ENCODE measurements at places on chromosomes 5 and 9.

DNA sequence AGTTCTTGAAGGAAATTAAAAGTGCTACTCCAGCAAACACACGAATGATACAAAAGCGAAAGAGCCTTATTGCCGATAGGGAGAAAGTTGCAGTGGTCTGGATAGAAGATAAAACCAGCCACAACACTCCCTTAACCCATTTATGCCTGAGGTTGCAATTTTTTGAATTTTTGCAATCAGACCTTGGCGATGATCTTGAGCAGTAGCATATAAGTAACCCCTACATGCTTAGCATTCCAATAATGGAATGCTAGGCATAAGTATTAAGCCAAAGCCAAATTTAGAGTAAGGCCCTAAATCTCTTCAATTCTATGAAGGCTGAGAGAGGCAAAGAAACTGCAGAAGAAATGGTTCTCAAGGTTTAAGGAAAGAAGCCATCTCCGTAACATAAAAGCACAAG is 153.5 kb downstream of the SLC28A3 start:
- no peak for DNase-seq

- no peak for DNase-seq
Measured at GRCh38 chr9:108443741-108444140, 412.0 kb downstream of the ACTL7B start.

DNA sequence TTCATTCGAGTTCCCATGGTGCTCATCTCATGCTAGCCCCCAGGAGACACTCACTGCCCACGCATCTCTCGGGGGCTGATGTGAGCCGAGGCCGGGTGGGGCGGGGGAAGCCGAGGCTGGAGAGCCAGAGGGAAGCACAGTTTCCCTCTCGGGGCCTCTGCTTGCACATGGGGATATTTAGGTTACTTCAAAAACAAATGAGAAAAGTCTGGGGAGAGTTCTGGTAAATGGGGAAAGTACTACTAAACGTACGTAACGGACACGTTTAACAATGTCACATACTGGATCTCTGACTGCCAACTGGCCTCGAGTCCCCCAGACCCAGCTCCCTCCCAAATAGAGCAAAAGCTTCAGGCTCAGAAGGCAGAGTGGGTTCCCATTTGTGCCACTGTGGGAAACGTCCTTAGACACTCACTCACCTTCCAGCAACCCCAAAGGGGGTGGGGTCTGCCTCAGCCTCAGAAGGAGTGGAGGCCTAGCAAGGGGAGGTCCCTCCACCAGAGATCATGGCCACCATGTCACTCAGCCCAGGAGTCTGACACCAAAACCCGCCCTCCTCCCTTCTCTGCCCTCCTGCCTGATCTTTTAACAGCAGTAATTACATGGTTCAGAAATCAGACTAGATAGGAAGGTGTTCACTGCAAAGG is 33.8 kb upstream of the NTNG2 start:
- DNase-seq: no peak

GRCh38 chr5:143129910-143130612 is 273.4 kb downstream of the NR3C1 start:
- DNase-seq: no peak

GRCh38 chr9:30519756-30520155 is 1864.7 kb upstream of the ACO1 start:
- no peak for DNase-seq

GRCh38 chr5:10933121-10933520 is 172.1 kb upstream of the DAP start:
- no peak for DNase-seq

GRCh38 chr5:76809141-76809540 is 9.7 kb upstream of the F2RL1 start:
- DNase-seq: no peak

DNA sequence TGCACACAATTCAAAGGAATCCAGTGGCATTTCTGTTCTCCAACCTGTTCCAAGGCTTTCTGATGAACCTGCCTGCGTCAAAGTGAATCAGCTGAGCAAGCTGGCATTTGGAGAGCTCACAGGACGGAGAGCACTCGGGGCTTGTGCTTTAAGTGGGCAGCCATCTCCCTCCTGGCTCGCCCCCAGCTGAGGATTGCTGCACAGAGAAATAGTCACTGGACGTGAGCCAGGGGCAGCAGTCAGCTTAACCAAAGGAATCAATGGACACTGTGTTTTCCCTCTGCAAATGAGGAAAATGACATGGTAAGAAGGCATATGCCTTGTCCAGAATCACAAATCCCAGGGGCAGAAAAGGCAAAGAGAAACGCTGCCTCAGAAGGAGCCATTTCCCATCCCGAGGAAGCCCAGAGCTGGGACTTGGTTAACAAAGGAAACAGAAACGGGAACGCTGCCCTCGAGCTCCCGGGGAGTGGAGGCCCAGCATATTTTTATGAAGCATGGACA is 299.4 kb downstream of the ZSWIM6 start:
- no peak for DNase-seq

DNA sequence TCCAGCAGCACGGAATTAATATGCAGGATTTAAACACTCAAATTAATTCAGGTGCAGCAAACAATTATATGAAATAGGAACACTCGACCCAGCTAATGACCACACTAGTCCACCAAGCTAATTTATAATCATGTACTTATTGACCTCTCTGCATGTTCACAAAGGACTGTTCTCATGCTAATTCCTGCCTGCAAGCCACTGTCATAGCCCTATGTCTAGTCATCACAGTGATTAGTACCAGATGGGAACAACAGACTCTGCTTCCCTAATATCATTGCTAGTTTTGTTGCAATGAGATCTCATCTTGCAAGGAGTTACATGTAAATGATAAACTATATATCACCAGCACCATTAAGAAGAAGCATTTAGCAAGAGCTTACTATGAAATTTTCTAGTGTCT is 553.0 kb upstream of the GRAMD2B start:
- DNase-seq: no peak

DNA sequence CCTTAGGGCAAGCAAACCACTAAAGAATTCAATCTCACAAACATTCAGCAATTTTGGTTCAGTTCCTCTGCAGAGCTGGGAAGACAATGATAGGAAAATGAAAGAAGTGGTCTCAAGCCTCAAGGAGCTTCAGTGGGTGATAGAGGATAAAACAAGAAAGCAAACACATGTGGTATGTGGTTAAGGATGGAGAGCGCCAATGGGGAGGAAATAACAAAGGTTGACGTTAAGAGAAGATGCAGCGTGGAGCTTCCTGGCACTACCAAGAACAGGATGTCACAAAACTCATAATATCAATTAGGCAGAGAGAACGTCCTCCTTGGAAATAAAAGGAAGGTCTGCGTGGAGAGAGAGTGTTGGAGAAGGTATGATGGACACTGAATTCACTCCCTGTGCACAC is 411.4 kb upstream of the DAP start:
- no peak for DNase-seq

GRCh38 chr5:158716668-158717067 is 383.0 kb downstream of the EBF1 start:
- no peak for DNase-seq

DNA sequence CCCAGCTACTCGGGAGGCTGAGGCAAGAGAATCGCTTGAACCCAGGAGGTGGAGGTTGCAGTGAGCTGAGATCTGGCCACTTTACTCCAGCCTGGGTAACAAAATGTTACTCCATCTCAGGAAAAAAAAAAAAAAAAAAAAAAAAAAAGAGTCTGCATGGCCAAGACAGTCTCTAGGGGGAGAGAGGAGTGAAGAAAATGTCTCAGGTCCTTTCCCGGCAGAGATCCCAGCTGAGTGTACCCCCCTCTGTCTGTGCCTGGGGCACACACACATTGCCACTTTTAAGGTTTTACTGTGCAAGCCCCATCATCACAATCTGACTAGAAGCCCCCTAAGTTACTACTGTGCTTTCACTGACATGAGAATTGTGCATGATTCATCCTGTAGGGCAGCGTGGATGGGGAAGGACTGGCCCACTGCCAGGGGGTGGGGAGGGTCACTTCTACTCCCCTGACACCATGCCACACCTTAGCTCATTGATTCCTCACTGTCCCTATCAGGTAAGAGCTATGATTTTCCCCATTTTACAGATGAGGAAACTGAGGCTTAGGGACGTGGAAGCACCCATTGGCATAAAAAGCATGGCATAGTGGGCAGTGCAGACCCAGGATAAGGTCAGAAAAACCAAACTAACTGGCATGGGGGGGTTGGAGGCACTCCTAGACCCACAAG is 102.3 kb upstream of the LARP1 start:
- DNase-seq: no peak

GRCh38 chr9:30280229-30280900 is 2104.1 kb upstream of the ACO1 start:
- DNase-seq: no peak

GRCh38 chr9:115650768-115651167 is 502.8 kb upstream of the PAPPA start:
- no peak for DNase-seq

GRCh38 chr5:110651507-110651906 is 75.0 kb downstream of the TMEM232 start:
- no peak for DNase-seq

DNA sequence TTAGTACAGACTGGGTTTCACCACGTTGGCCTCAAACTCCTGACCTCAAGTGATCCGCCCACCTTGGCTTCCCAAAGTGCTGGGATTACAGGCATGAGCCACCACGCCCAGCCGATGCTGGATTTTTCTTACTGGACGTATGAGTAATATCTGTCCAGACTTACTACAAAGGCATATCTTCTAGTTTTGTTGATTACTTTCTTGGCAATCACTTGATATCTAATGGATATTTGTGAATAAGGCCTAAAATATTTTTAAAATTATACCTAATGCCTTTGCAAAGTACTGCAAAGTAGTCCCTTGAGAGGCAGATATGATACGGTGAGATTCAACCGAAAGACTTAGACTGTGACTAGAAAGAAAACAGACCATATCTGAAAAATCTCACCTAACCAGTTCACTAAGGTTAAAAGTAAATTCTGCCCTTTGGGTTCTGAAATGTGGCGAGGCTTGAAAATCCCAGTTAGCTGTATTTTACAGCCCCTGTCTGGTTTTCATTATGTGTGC is 152.1 kb downstream of the GNAQ start:
- DNase-seq: no peak

- no peak for DNase-seq
Measured at GRCh38 chr5:26121338-26121737, 917.0 kb downstream of the CDH9 start.

- DNase-seq: no peak
Measured at GRCh38 chr5:32029261-32029660, 144.9 kb downstream of the GOLPH3 start.

DNA sequence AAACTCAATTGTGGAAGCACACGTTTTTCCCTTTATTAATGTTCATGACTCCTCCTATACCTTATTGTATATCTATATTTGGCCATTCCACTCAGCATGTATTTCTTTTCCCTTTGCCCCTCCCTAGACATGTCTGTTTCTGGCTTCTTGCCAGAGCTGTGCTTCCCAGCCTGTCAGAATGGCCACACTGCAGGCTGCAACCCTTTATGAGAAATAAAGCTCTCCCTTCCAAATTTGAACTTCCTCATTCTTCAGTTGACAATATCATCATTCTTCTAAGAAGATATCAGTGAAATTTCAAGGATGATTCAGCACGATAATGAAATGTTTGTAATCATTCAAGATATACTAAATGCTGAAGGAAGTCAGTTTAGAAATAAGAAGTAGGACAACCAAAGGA is 107.6 kb upstream of the PRSS3 start:
- DNase-seq: peak; percentile 22

- no peak for DNase-seq
Measured at GRCh38 chr9:113952676-113953075, 76.6 kb downstream of the ZNF618 start.

DNA sequence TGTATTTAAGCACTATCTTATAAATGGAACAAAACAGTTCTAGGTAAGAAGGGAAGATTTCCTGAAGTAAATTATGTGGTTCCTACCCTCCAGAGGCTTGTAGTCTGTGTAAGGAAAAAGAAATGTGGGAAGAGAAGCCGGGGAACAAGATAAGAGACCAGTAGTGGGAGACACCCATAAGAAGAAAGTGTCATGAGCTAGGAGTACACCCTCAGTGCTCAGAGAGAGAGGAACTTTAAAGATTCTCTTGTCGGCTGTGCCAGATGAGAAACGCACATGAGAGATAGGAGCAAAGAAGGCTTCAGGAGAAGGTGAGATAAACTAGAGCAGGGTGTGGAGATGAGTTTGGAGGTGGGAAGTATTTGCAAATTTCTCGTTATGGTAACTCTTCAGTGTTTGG is 18.1 kb downstream of the SLC36A1 start:
- DNase-seq: no peak

- no peak for DNase-seq
Measured at GRCh38 chr5:108233617-108234155, 148.2 kb downstream of the FBXL17 start.

DNA sequence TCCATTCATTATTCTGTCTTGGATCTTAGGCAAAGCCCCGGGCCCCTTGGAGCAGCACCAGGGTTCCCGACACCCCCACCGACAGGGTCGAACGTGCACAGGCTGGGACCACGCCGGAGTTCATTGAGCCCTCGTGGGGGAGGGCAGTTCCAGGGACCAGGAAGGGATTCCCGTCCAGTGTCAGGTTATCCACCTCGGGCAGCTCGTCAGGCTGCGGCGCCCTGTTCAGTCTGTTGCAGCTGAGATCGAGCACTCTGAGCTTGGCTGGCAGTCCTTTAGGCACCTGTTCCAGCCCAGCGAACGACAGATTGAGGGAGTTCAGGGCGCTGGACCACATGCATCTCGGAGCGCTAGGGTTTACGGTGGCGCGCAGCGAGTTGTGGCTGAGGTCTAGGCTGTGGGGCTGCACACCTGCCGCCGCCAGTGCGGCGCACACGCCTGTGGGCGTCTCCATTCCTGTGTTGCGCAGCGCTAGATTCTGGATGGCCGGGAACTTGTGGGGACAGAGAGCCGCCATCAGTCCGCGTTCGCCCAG is 1.1 kb downstream of the CD14 start:
- DNase-seq: peak; percentile 31

DNA sequence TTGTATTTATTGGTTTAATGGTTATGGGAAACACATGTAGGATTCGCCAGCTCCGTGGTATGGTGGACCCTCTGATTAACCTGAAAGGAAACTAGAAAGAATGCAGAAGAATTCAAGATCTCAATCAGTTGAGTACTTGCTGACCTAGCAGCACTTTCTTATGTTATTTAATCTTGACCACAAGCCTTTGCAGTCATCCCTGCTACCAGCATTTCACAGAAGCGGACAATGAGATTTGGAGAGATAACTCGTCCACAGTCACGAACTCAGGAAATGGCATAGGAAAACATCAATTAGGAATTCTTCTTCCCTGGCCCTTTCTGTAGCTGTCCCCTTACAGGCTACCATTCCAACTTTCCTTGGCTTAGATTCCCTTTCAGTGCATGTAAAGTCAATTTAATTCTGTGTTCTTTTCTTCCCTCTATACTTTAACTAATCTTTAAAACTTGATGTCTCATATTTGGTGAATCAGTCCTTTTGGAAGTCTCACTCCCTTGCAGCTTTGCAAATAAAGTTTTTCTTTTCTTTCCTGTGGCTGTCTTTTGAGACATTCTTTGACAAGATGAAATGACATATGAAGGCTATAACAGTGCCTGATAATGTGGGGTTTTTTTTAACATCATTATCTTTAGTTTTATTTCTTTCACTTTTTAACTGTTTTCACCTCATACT is 1.3 kb upstream of the SLC44A1 start:
- DNase-seq: no peak

DNA sequence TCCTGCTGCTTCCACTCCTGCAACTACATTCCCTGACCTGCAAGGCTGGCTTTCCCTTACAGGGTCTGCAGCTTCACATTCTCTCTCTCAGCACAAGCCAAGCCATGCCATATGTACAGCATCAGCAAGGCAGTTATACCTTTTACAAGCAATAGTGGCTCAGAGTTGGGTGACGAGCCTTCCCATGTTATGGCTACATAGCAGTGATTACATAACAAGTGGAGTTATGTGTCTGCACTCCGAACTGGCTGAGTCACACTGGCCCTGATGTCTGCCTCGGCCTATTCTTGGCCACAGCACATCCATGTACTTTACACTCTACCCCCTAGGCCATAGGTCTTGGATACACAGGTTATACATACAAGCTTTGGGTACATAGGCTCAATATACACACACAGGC is 52.0 kb upstream of the SNCAIP start:
- DNase-seq: no peak

Data from CD4-positive, alpha-beta T cell treated with Interleukin-4 for 1 hour (primary cell).